ENCODE measurements at places on chromosomes 7 and 10.
A peak's percentile ranks its signal among the peaks of the same experiment; 100 is the strongest.

DNA sequence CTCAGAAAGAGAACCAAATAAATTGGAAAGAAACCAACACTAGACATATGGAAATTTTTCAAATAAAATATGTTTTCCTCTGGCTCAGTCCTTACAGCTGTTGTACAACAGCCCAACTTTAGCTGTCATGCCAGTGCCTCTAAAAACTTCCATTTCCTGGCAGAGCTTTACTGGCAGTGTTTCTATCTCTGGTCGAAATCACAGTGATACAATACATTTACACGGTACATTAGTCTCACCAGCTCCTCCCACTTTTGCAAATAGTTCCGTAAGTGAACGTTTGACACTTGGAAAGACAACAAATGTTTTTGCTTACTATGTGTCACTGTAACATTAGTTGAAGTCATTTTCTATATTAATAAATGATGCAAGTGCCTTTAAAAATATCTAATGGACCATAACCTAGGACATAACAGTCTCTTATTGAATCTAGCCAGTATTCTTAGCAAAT, 29.8 kb downstream of the BCAP29 start:
- DNase-seq, result no peak

GRCh38 chr10:422241-422640, 267.2 kb downstream of the DIP2C start:
- no peak for DNase-seq

DNA sequence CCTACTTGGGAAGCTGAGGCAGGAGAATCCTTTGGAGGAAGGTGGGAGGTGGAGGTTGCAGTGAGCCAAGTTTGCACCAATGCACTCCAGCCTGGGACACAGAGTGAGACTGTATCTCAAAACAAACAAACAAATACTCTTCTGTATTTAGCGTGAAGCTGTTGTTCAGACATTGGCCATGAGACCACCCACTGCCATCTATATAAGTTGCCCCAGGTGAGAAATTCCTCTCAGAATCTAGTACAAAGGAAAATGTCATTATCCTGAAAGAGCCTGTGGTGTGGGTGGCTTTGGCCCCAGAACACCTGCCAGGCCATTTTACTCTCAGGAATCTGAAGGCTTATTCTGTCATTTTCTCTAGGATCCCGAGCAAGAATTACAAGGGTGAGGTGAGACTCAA, 4.0 kb upstream of the FRMD4A start:
- DNase-seq, result no peak

- no peak for DNase-seq
These were observed 40.4 kb upstream of the TRUB1 start for GRCh38 chr10:114897593-114897992.

DNA sequence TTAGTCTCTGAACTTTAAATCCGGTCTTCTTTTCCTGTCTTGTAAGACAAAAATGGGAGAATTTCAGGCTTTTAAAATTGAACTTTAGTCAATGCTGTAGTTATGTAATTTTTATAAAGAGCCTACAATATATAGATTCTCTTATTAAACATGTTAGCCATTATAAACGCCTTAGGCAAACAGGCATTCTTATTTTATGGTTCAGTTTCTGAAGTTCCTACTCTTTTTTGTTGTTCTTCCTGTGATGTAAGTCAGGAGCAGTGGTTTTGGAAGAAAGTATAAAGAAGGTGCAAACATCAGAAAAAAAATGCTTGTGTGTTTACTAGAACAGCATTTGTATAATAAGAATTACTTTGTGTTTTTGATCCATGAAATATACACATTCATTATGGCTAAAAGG, 41.6 kb downstream of the BICC1 start:
- DNase-seq, result no peak

DNA sequence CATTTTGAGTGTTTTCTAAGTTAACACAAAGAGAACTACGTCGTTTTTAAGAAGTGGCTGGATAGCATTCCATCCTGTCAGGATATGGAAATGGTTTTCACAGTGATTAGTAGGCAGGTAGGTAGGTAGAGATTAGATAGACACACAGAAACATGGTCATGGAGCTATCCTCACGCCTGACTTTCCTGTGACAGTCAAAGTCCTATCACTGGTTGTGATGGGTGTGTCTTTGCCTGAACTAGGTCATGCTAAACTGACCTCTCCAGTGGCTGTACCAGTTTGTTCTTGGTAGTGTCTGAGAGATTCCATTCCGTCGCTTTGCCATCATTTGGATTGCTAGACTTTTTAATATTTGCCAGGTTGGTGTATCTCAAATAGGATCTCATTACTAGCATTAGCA, 28.2 kb downstream of the FKBP6 start:
- DNase-seq, result no peak

DNA sequence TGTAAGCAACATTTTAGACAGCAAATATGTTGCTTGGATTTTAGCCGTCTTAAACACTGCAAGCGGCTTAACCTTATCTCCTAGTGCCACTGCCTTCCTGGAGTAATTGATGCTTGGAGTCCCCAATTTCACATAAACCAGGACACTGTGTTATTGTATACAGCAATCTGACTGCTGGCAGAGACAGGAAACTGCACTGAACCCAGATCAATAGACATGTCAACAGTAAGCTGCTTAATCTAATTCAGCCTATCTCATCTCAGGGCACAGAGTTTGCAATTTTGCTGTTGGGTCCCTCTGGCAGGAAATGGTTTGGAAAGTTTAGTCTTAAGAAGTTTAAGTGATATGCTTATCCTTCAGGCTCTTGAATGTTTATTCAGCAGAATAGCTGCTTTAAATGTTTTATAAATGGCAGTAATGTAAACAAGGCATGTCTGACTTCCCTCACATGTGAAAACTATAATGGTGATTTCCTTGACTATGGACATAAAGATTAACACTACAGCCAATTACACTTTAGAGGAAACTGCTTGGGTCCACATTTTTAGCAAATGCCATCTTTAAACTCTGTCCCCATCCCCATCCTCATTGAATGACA, 598.6 kb downstream of the PARD3 start:
- DNase-seq, result no peak

GRCh38 chr10:84156768-84157167, 16.8 kb upstream of the GPR15LG start:
- no peak for DNase-seq

- DNase-seq, result no peak
These were observed 297.3 kb upstream of the PRKCQ start for GRCh38 chr10:6877336-6877721.

DNA sequence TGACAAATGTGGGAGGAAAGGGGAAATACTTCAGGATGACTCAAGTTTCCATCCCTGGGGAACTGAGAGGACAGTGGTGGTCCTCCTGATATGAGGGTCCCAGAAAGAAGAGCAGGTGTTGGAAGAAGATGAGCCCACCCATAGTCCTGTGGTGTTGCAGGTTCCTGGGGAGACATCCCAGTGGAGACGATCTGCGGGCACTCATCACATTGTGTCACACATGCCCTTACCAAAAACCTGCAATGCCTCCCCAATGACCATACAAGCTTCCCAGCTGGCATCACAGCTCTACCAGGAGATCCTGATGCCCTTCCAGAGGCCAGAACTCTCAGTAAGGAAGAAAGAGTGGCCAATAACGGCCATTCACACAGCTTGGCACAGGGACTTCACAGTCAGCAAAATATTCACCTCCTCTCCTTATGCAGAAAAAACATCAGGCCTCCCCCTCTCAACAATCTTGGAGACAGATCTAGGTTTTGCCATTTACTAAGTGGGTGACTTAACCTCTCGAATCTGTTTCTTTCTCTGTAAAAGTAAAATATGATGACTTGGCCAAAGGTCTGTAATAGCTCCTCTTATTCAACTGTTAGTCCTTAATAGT, 9.0 kb downstream of the PUS7 start:
- DNase-seq, result no peak

GRCh38 chr10:96387161-96387560, 28.4 kb upstream of the OPALIN start:
- DNase-seq, result no peak

- peak; percentile 73 for DNase-seq
These were observed 9.3 kb downstream of the RPP38 start for GRCh38 chr10:15106352-15107013.

DNA sequence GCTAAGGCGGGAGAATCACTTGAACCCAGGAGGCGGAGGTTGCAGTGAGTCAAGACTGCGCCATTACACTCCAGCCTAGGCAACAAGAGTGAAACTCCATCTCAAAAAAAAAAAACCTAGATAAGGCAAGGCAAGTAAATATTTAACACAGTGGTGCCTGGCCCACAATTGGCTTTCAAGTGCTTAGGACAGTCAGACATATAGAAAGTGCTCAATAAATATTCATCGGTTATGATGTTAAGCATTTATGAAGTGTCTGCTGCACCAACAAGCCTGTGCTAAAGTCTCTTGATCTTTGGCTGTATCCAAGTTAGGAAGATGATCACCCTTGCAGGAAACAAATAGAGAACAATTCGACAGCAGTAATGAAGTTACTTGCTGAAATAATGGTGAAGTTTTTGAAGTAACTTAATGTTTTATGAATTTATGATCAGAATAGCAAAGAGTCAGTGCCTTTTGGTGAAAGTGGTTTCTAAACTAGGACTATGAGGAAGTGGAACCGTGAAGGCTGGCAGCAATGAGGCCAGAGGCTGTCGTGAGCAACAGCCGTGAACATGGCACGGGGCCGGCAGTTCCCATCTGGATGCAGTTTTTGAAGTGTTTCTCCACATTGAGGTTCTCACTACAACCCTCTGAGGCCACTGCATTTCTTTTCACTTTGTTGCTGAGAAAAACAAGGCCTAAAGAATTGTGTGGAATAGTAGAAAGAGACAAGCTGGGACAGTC, 48.1 kb upstream of the GATA3 start:
- peak; percentile 45 for DNase-seq

- no peak for DNase-seq
These were observed 6.9 kb upstream of the LAMB1 start for GRCh38 chr7:108009873-108010272.

- DNase-seq, result no peak
These were observed 17.3 kb downstream of the MYOF start for GRCh38 chr10:93464776-93465388.

- no peak for DNase-seq
These were observed 1289.7 kb upstream of the SORCS1 start for GRCh38 chr10:108454224-108454623.

DNA sequence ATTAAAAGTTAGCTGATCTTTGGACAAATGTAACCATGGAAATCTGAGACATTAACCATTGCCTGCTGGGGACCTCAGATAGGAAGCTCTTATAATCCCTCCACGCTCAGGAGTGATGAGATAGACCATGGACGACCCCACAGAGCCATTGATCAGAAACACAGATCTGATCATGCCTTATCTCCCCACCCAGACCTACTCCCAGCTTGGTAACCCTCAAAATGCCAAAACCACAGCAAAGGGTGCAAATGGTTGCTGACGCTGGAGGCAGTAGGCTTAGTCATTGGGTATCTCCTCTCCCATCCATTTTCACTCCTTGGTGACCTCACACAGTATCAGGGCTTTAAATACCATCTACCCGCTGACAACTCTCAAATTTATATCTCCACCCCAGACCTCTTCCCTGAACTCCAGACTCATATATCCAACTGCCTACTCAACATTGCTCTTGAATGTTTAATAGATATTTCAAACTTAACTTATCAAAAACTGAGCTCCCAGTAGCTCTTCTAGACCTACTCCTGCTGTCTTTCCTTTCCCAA, 60.8 kb downstream of the CRTAC1 start:
- DNase-seq, result no peak

GRCh38 chr10:34081347-34081743, 733.8 kb downstream of the PARD3 start:
- DNase-seq, result peak; percentile 9

- no peak for DNase-seq
These were observed 179.6 kb downstream of the ZMYND11 start for GRCh38 chr10:314871-315270.

GRCh38 chr10:46787321-46787615, 124.0 kb upstream of the PTPN20 start:
- DNase-seq, result peak; percentile 28

- no peak for DNase-seq
These were observed 4.0 kb downstream of the ARHGAP22 start for GRCh38 chr10:48600645-48601505.

DNA sequence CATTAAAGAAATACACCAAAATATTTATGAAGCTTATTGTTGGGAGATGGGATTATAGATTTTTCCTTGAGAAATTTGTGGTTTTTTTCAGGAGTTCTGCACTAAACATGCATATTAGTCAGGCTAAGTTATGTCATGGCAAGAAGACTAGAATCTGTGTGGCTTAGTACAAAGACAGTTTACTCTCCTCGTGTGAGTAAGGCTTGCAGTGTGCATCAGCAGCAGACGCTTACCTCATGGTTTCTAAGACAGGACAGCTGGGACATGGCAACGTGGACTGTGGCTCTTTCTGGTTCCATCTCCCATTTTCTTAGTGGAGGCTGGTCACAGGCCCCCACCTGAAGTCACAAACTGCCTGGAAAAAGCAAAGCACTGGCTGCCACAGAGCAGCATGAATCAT, 429.6 kb upstream of the VSTM2A start:
- DNase-seq, result no peak

- no peak for DNase-seq
These were observed 44.0 kb downstream of the PARD3 start for GRCh38 chr10:34771106-34771505.

DNA sequence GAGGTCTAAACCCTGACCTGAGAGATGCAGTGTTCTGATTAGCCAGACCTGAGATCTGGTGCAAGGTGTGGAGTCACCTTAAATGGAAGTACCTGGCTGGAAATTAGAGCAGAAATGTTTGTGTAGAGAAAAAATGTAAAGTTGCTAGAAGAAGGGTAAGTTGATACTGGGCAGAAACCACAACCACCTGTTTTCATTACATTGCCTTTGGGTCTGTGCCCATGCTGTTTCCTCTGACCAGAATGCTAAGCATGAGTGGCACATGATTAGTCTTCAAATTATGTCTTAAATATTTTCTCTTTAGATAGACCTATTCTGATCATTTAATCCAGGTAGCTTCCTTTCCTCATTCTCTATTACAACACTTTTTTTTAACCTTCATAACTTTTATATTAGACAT, 69.0 kb downstream of the CASD1 start:
- peak; percentile 32 for DNase-seq

GRCh38 chr10:49367600-49367999, 28.3 kb downstream of the DRGX start:
- DNase-seq, result no peak

- DNase-seq, result no peak
These were observed 125.9 kb downstream of the CFTR start for GRCh38 chr7:117605712-117606111.

- DNase-seq, result peak; percentile 62
These were observed 138.1 kb upstream of the CHST15 start for GRCh38 chr10:124231168-124232155.

- DNase-seq, result peak; percentile 73
These were observed 493 bp downstream of the ZMIZ2 start for GRCh38 chr7:44748948-44749731.

DNA sequence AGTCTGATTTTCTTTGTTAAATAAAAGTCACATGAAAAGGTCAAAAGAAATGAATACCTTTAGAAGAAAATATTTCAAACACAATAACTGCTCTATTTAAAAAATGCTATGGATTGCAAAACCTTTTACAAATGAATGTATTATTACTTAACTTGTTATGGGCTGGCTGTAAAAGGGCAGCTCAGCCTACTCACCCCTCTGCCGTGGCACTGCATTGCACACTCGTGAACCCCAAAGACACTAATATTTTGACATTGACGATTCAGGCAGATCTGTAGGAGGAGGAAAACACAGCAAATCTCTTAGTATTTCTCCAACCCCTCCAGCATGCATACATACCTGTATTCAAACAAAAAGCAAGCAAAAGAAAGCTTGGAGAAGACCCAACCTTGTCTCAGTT, 149.5 kb downstream of the FANK1 start:
- no peak for DNase-seq

All from RPMI8226 (cell line).